ENCODE measurements at places on chromosomes 6 and 20. TPM values are rescaled to one million over a fixed set of nuclear protein-coding genes. Genes with fewer than 3 reads are reported as not detected.

The ADAM33 gene
- 68.8 TPM for total RNA-seq

The PAK5 gene
- not detected for total RNA-seq

The HFE gene
- total RNA-seq: 14.5 TPM

The ADGRF5 gene
- total RNA-seq: under 0.01 TPM

The AVP gene
- not detected for total RNA-seq
